Activated naive CD8-positive, alpha-beta T cell treated with anti-CD3 and anti-CD28 coated beads, Interleukin-2, amount 10 ng/mL, durations not matched to agents 7 days and 5 days (primary cell): ENCODE measurements at places on chromosomes 2 and 18. TPM values are rescaled to one million over a fixed set of nuclear protein-coding genes. Genes with fewer than 3 reads are reported as not detected.

FEV gene
- not detected for total RNA-seq

GKN1 gene
- total RNA-seq: not detected

EHD3 gene
- 1.5 TPM for total RNA-seq

OXER1 gene
- total RNA-seq: not detected

GALR1 gene
- not detected for total RNA-seq

SERPINB13 gene
- total RNA-seq: not detected

MEP1B gene
- not detected for total RNA-seq

IGFBP5 gene
- total RNA-seq: 0.14 TPM

FSIP2 gene
- 0.31 TPM for total RNA-seq

TNFRSF11A gene
- 7.5 TPM for total RNA-seq

C2orf15 gene
- 2.3 TPM for total RNA-seq

ANKRD30BL gene
- total RNA-seq: not detected

SKOR2 gene
- not detected for total RNA-seq

C1QL2 gene
- not detected for total RNA-seq

VIT gene
- not detected for total RNA-seq

DSC1 gene
- total RNA-seq: 0.71 TPM

ZC3H15 gene
- 64.7 TPM for total RNA-seq

NEDD4L gene
- total RNA-seq: 7.4 TPM

SPP2 gene
- total RNA-seq: not detected

EFR3B gene
- total RNA-seq: 0.08 TPM

TXNDC2 gene
- not detected for total RNA-seq

SLC5A7 gene
- not detected for total RNA-seq

CCDC68 gene
- not detected for total RNA-seq

RIT2 gene
- total RNA-seq: not detected

LAMA1 gene
- total RNA-seq: not detected

ACADL gene
- total RNA-seq: not detected

UPP2 gene
- total RNA-seq: not detected

ST8SIA5 gene
- not detected for total RNA-seq

PLB1 gene
- total RNA-seq: 0.43 TPM

GALNT3 gene
- total RNA-seq: 5.0 TPM

ABCG8 gene
- total RNA-seq: not detected

HMSD gene
- not detected for total RNA-seq

MOGAT1 gene
- not detected for total RNA-seq

CDK15 gene
- not detected for total RNA-seq

TANC1 gene
- 0.31 TPM for total RNA-seq

CDH7 gene
- not detected for total RNA-seq

ANO7 gene
- 0.97 TPM for total RNA-seq

MC5R gene
- total RNA-seq: 0.17 TPM

ATP6V1B1 gene
- total RNA-seq: not detected

DLX2 gene
- not detected for total RNA-seq

GREB1L gene
- not detected for total RNA-seq

CDH19 gene
- total RNA-seq: not detected

TCF4 gene
- total RNA-seq: 1.4 TPM

TPO gene
- not detected for total RNA-seq

OSR1 gene
- not detected for total RNA-seq

SERPINB12 gene
- total RNA-seq: not detected

IL1A gene
- total RNA-seq: not detected

ZNF521 gene
- total RNA-seq: not detected

MAP3K19 gene
- total RNA-seq: not detected

RASGRP3 gene
- total RNA-seq: 7.5 TPM

SIX2 gene
- not detected for total RNA-seq

PRADC1 gene
- total RNA-seq: 11.6 TPM

CPS1 gene
- 0.68 TPM for total RNA-seq

DIPK1C gene
- not detected for total RNA-seq

SP140 gene
- total RNA-seq: 58.7 TPM

EVA1A gene
- total RNA-seq: not detected

OLA1 gene
- 56.3 TPM for total RNA-seq

REG1B gene
- not detected for total RNA-seq

CNDP1 gene
- total RNA-seq: not detected

PECR gene
- total RNA-seq: 28.2 TPM
